ENCODE measurements at places on chromosomes 4 and X.

DNA sequence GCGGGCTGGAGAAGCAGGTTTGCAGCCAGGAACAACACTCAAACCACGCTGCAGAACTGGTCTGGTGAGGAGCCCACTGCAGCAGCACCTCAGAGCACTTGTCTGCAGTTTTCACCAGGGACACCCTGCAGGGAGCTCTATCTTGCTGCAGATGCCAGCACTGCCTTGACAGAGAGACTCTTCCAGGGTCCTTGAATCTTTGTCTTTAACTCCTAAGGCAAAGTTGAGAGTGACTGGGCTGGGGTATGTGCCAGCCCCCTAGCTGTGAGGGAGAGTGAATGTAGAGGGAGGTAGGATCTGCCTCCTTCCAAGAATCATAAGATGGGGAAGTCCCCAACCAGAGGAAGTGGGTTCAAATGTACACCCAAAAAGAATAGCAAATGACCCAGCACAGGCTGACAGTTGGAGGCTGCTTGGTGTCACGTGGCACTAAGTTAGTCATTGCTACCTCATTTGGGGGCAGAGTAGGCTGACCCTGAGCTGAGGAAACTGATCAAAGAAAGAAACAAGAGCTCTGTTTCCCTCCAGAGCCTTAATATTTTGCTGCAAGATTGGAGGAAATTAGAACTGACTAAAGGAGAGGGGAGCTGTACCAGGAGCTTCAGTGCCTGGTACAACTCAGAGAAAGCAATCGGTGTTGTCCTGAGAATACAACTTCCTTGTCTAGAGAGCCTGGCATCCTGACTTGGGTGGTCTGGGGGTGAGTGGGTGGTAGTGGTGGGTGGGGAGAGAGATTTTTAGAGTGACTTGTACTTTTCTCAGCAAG lies 28.2 kb upstream of the HUWE1 start:
- DNase-seq: peak; percentile 51

- no peak for DNase-seq
These were observed 37.2 kb upstream of the TMEM131L start for GRCh38 chr4:153428941-153429475.

- DNase-seq: no peak
These were observed 158.2 kb downstream of the SPRY1 start for GRCh38 chr4:123554801-123555232.

DNA sequence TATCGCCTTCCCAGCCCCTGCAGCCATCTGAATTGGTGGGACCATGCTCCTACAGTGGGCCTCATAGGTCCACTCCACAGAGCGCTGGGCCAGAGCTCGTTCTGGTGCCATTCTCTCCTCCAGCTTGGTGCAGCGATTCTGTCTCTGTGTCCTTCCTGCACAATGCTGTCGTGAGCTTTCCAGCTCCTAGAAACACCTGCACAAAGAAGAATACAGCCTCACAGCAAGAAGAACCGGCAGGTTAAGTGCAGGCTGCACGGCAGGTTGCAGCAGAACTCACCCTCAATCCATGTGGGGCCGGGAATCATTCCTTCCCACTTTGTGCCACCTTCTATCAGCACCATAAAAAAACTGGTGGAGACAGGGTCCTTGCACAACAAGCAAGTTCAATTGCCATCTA lies 101.2 kb upstream of the ENPP6 start:
- DNase-seq: no peak

GRCh38 chr4:23774909-23775308 lies 114.9 kb downstream of the PPARGC1A start:
- no peak for DNase-seq
